ENCODE measurements at places on chromosomes 12 and 14. TPM values are rescaled to one million over a fixed set of nuclear protein-coding genes. Genes with fewer than 3 reads are reported as not detected.

Gene LRRC43
- 1.6 TPM for total RNA-seq

Gene INSM2
- total RNA-seq: not detected

- no peaks in the 10 kb centered on the region for H3K4me1 ChIP-seq
- no peaks in the 10 kb centered on the region for H3K27me3 ChIP-seq
- no peak for DNase-seq
- H3K4me3 ChIP-seq: no peak overlapping the region
- H3K36me3 ChIP-seq: peaks cover 7% of the 10 kb centered on the region
- H3K27ac ChIP-seq: no peak overlapping the region
Measured at GRCh38 chr12:111462210-111462769, 56.6 kb downstream of the SH2B3 start.

- peaks cover 5% of the 10 kb centered on the region for H3K36me3 ChIP-seq
- no peak overlapping the region for H3K27ac ChIP-seq
- no peak overlapping the region for H3K4me3 ChIP-seq
- H3K27me3 ChIP-seq: no peaks in the 10 kb centered on the region
Measured at GRCh38 chr14:102437997-102438915, 71.3 kb downstream of the ANKRD9 start.

DNA sequence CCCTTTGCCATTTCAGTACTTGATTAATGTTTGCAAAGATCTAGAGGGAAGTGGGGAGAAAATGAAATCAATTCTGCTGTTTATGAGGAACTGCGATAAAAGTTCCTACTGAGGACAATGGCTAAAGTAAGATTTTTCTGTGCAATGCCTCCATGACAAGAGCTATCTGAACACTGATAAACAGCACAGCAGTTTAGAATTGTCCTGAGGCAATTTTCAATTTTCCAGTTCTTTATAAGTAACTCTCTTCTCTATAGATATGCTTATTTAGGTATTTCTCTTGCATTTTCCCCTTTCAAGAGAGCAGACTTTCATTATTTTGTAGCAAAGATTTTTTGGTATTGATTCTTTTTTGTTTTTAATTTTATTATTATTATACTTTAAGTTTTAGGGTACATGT, 34.6 kb upstream of the TMTC2 start:
- no peak overlapping the region for H3K4me3 ChIP-seq
- H3K27ac ChIP-seq: no peak overlapping the region
- DNase-seq: no peak
- H3K4me1 ChIP-seq: peaks cover 6% of the 10 kb centered on the region
- H3K27me3 ChIP-seq: no peaks in the 10 kb centered on the region

DNA sequence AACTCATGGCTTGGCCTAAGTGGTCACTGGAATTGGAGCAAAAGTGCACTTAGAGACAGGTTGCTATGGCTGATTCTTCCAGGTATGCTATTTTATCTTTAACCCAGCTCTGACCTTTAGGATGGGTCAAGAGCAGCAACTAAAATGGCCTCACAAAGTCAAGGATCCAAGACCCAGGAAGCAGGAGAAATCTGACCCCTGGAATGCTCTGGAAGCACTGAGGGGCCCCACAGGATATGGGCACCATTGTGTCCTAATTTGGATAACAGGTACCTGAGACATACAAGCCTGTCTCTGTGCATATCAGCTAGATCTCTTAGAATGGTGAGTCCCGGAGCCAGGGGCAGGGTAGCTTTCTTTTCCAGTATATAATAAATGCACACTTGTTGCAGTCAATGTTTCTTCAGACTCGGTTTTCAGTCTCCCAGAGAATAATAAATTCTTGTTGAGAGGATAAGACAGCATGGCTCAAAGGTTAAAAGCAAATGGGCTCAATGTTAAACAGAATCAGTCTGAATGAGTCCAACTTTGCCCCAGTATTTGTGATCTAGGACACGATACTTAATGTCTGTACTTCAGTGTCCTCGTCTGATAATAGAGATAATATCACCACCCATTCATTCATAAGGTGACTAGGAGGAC, 29.3 kb upstream of the TMCC3 start:
- H3K27me3 ChIP-seq: peaks cover 10% of the 10 kb centered on the region
- H3K4me1 ChIP-seq: peaks cover 9% of the 10 kb centered on the region
- H3K4me3 ChIP-seq: no peak overlapping the region
- DNase-seq: no peak

Measured in activated T-helper 2 cell treated with anti-CD3 and anti-CD28 coated beads, Interferon-gamma antibody, Interleukin-2, Interleukin-4, amounts not matched to agents 10 μg/mL and 5 μg/mL and 100 μg/mL, durations not matched to agents 14 hours and 24 hours and 36 hours (primary cell).